Inflammatory macrophage treated with lipopolysaccharide for 4 hours (primary cell): ENCODE measurements at places on chromosomes 2 and 18.

GRCh38 chr2:32947484-32948143, 861 bp downstream of the LTBP1 start:
- no peak for DNase-seq

- no peak for DNase-seq
These were observed 72.3 kb upstream of the NFATC1 start for GRCh38 chr18:79323471-79323870.

DNA sequence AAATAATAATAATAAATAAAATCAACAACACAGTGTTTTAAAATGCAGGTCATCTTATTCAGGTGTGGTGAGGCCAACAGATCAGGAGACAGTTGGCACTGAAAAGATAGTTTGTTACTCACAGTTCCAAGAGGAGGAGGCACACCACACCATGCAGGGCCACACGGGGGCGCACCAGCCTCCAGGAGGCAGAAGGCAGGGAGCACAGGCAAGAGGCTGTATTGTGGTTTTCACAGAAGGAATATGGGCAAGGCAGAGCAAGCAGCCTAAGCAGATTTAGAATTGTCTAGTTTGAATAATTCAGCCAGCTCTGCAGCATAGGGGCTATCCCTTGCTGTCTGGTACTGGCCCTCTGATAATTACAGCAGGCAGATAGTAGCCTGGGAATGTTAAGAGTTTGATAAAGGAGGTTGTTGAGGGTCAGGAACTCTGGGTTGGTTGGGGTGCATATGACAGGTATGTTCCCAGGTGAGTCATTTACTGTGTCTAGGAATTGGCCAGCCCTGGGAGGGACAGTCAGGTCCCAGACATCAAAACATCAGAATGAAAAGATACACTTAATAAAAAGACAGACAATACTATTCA, 31.3 kb downstream of the KIAA2012 start:
- DNase-seq: peak; percentile 73

GRCh38 chr2:169761970-169762292, 28.3 kb downstream of the KLHL23 start:
- no peak for DNase-seq

DNA sequence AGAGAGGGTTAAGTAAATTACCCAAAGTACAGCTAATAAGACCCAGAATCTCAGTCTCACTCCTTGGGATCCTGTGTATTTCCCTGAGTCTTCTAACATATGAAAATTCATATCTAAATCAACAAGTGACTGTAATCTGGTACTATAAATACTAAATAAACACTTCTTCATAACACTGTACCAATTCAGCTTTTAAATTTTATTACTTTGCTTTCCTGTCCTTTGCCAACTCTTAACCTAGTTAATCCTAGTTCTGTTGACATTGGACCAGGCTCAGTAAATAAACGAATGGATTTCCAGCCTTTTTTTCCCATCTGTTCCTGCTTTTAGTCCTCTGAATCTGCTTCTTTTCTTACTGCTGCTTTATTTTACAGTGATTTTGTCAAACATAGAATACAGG, 13.8 kb downstream of the MRPL35 start:
- no peak for DNase-seq

DNA sequence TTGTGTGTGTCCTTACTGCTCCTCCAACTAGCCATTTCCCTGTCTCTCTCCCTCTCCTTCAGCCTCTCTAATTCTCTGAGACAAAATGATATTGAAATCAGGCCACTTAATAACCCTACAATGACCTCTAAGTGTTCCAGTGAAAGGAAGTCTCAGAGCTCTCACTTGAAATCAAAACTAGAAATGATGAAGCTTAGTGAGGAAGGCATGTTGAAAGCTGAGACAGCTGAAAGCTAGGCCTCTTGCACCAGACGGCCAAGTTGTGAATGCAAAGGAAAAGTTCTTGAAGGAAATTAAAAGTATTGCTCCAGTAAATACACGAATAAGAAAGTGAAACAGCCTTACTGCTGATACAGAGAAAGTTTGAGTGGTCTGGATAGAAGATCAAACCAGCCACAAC, 72.9 kb downstream of the PRKCE start:
- peak; percentile 92 for DNase-seq

- DNase-seq: no peak
These were observed 24.1 kb downstream of the CHST10 start for GRCh38 chr2:100393362-100393761.

DNA sequence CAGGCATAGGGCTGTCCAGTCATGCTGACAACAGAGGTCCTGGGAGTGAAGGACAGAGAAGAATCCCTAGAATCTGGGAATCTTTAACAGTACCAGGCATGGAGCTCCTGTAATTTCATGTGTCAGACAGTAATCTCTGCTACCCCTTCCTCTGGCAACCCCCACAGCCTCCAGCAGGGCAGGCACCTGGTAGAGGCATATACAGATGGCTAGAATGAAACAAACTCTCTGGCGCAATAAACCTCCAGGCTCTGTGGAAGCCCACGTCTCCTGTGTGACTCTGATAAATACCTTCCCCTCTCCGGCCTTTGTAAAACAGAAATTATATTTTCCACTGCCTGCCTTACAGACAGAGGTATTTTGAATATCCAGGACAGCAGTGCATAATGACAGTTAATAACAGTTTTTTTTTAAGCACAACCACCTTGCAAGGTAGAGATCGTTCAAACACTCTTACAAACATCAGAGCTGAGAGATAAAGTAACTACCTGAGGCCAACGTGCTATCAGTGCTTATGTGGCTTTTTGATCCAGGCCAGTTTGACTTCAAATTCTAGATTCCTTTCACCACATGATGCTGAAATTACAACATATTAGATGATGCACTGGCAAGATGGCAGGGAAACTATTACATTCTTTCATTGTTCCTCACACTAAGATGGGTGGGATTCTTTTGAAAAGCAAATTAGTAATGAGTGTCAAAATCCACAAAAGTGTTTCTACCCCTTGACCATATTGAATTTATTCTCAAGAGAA, 47.7 kb upstream of the TMEM247 start:
- no peak for DNase-seq

DNA sequence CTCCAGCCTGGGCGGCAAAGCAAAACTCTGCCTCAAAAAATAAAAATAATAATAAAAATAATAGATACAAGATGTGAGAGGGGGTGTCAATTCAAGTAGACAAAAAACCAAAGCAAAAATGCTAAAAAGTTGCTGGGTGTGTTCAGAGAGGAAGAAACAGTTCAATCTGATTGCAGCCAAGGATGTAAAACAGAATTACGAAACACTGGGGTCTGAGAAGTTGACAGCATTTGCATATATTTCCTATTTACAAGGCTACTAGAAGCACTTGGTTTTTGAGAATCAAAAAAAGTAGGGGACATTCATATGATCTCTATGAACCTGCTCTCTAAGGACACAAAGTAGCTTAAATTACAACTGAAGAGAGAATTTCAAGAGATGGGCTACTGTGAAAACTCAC, 7.6 kb downstream of the TRIP12 start:
- DNase-seq: peak; percentile 71

DNA sequence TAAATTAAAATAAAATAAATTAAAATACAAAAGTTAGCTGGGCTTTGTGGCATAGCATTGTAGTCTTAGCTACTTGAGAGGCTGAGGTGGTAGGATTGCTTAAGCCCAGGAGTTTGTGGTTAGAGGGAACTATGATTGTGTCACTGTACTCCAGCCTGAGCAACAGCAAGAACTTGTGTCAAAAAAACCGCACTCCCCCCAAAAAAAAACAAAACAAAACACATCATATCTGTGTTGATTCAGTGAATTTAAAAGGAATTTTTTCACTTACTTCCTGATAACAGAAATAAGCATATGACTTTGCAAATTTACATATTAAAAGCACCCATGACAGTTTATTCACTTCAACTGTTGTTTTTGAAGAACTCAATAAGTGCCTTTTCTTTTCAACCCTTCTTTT, 68.1 kb upstream of the PELI1 start:
- peak; percentile 97 for DNase-seq

- DNase-seq: no peak
These were observed 99.4 kb upstream of the RASGRP3 start for GRCh38 chr2:33377048-33377447.

- DNase-seq: no peak
These were observed 13.1 kb downstream of the PIEZO2 start for GRCh38 chr18:11136241-11136640.

GRCh38 chr2:189116087-189116486, 63.5 kb downstream of the COL5A2 start:
- DNase-seq: no peak

DNA sequence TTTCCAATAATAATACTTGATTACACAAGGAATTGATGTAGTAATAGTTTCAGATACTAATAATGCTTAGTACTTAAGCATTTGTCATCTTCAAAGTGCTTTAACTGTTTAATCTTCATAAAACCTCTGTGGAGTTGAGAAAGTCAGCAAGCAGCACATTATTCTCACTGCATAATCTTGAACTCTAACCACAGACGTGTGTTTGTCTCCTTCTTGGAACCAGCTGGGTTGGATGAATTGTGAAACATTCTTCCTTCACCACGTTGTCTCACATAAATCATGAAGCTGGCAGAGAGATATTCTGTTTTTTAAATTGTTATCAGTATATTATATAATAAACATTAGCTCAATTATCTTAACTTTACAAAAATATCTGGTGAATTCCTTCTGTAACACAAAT, 55.1 kb upstream of the LDAH start:
- no peak for DNase-seq
